ENCODE measurements at places on chromosomes 11 and 22. TPM values are rescaled to one million over a fixed set of nuclear protein-coding genes. Genes with fewer than 3 reads are reported as not detected.
A peak's percentile ranks its signal among the peaks of the same experiment; 100 is the strongest.

Gene SERGEF
- 35.1 TPM for total RNA-seq

GRCh38 chr22:29733362-29734201 is 13.8 kb downstream of the CABP7 start:
- H3K4me1 ChIP-seq: peaks cover 16% of the 10 kb centered on the region
- no peak for DNase-seq
- no peak overlapping the region for H3K27ac ChIP-seq
- no peak overlapping the region for H3K4me3 ChIP-seq
- H3K36me3 ChIP-seq: no peaks in the 10 kb centered on the region

DNA sequence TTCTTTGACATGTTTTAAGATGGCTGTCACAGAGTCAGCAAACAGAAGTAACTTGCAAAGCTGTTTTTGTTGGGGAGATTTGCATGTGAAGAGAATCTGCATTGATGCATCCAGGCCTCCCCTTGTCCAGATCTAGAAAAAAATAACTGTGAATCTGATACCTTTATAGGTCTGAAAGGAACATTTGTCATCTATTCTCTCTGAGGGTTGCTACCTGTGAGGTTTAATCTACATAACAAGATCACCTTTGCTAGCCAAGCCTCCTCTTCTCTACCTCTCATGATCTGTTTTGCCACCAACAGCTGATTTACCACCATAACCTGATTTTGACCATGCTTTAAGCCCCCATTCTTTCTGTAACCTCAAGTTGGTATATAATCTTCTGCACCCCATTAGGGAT is 47.2 kb upstream of the SLC5A12 start:
- H3K27me3 ChIP-seq: no peaks in the 10 kb centered on the region
- H3K4me1 ChIP-seq: no peaks in the 10 kb centered on the region
- H3K36me3 ChIP-seq: no peaks in the 10 kb centered on the region

Gene OR56A1
- total RNA-seq: 0.87 TPM

DNA sequence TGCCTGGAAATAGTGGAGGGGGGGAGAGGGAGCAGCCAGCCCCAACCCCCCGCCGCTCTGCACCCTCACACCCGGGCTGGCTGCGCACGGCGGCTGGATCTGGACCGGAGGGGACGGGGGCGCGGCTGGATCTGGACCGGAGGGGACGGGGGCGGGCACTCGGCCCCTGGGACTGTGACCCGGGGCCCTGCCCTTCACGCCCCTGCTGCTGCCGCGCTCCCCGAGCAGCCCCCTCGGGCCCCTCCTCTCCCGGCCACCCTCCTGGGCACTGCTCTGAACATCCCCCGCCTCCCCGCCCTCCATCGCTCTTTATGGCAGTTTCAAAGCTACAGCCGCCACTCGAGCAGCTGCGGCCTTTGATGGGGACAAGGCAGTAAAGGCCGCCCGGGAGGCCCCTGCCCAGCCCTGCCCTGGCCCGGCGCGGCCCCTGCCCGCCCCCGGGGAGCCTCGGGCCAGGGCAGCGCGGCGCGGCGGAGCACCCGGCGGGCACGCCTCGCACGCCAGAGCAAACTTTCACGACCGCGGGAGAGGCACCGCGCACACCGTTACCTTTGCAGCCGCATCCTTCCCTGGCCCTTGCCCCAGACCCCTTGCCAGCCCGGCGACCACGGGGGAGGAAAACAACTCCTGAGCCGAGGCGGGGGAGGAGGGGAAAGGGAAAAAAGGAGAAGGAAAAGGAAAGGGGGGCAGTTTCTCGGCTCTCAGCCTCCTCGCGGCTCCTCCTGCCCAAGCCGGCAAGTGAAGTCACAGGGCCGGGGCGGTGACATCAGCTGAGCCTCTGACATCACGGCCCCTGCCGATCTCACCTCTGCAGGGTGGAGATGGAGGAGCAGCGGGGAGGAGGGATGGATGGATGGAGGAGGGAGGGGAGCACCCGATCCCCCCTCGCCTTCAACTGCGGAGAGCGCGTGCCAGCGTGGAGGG is 13.1 kb upstream of the TCF20 start:
- no peaks in the 10 kb centered on the region for H3K36me3 ChIP-seq
- peak; percentile 87 for DNase-seq
- peaks cover 25% of the 10 kb centered on the region for H3K4me1 ChIP-seq

Gene GRM5
- total RNA-seq: not detected

GRCh38 chr11:93871526-93871925 is 21.1 kb upstream of the VSTM5 start:
- no peak for DNase-seq
- H3K27ac ChIP-seq: no peak overlapping the region
- no peaks in the 10 kb centered on the region for H3K4me1 ChIP-seq
- H3K27me3 ChIP-seq: no peaks in the 10 kb centered on the region
- no peak overlapping the region for H3K4me3 ChIP-seq

Gene LMO2
- 0.92 TPM for total RNA-seq

- no peak overlapping the region for H3K27ac ChIP-seq
- no peaks in the 10 kb centered on the region for H3K36me3 ChIP-seq
- H3K4me3 ChIP-seq: no peak overlapping the region
- peaks cover 2% of the 10 kb centered on the region for H3K4me1 ChIP-seq
Measured at GRCh38 chr11:45563171-45563570, 102.3 kb downstream of the CHST1 start.

Gene CLDN25
- not detected for total RNA-seq

DNA sequence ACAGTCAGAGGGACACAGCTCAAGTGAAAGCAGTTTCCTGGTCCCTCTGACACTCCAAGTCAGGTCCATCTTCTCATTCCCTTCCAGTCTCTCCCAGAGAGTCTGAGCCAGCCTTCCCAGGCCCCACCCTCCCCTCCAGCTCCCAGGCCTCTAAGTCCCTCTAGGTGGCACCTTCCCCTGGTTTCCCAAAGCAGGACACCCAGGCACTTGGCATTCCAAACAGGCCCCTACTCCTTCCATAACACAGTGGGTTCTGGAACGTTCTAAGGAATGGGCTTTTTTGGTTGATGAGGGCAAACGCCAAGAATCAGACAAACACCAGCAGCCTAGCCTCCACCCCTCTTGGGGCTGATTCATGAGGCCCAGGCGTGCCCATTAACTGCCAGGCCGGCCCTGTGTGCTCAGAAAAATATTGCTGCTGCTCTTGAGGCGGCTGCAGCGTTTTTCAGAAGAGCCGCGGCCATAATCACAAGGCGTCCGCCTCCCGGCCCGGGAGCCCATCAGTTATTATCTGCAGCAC is 418.7 kb downstream of the SOX6 start:
- H3K36me3 ChIP-seq: no peaks in the 10 kb centered on the region
- DNase-seq: no peak
- H3K4me1 ChIP-seq: no peaks in the 10 kb centered on the region
- H3K27me3 ChIP-seq: peaks cover 9% of the 10 kb centered on the region

Gene SLC1A2
- total RNA-seq: 4.9 TPM

DNA sequence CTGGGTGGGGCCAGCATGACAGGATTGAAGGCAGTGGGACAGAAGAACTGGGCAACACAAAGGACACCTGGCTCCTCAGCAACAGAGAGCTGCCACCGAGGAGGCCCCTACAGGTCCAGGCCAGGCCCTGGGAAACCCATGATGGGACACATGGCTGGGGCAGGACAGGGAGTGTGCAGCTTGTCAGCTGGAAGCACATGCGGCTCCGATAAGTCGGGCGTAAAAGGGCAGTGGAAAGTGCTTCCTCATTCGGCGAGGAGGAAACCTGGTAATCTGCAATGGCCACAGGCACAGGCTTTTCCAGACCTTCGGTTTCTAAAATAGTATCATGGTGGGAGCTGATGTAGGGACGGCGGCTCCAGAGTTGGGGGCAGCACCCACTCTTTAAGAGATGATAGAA is 16.5 kb downstream of the GNAZ start:
- H3K27me3 ChIP-seq: no peaks in the 10 kb centered on the region
- no peaks in the 10 kb centered on the region for H3K36me3 ChIP-seq
- peaks cover 14% of the 10 kb centered on the region for H3K4me1 ChIP-seq
- no peak overlapping the region for H3K27ac ChIP-seq
- H3K4me3 ChIP-seq: no peak overlapping the region
- no peak for DNase-seq

- H3K27ac ChIP-seq: no peak overlapping the region
- peaks cover 22% of the 10 kb centered on the region for H3K4me1 ChIP-seq
- DNase-seq: peak; percentile 41
- peaks cover 99% of the 10 kb centered on the region for H3K27me3 ChIP-seq
- no peaks in the 10 kb centered on the region for H3K36me3 ChIP-seq
Measured at GRCh38 chr11:14975252-14975587, 3.1 kb upstream of the CALCA start.

DNA sequence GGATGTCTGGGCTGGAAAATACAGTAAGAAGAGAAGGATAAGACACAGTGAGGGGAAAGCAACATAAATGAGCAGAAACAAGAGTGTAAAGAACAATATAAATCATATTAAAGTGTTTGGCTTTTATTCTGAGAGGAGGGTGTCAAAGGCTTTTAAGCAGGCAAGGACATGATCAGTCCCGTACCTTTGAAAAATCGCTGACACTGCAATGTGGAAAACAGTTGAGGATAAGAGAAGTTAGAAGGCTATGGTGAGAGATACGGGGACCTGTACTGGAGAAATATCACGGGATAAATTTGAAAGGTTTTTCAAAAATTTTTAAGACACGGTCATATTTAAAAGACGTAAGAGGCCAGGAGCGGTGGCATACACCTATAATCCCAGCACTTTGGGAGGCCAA is 30.3 kb downstream of the CDON start:
- no peak overlapping the region for H3K27ac ChIP-seq
- DNase-seq: no peak
- no peaks in the 10 kb centered on the region for H3K27me3 ChIP-seq

DNA sequence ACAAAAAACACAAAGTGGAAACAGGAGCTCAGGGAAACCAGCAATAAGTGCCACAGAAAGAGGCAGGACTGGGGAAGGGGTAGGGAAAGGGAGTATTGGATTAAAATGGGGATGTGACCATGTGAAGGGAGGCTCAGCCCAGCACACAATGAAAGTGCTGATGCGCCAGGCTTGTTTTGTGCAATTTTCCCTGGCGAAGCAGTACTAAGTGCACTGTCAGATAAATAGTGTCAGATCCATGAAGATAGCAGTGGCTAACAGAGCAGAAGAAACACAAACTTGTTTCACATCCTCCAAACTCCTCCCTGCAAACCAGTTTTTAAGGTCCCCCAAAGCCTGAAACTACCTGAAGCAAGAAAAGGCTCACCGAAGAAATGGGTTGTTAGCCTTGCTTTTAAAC is 50.7 kb upstream of the RAPSN start:
- no peak for DNase-seq
- H3K27me3 ChIP-seq: no peaks in the 10 kb centered on the region
- no peak overlapping the region for H3K4me3 ChIP-seq
- H3K36me3 ChIP-seq: peaks cover 3% of the 10 kb centered on the region
- peaks cover 24% of the 10 kb centered on the region for H3K4me1 ChIP-seq

- no peaks in the 10 kb centered on the region for H3K4me1 ChIP-seq
- H3K4me3 ChIP-seq: peak overlapping the region; percentile 90
- DNase-seq: peak; percentile 37
- H3K27me3 ChIP-seq: no peaks in the 10 kb centered on the region
Measured at GRCh38 chr11:47408598-47409439, 429 bp downstream of the SLC39A13 start.

- no peak overlapping the region for H3K27ac ChIP-seq
- no peak overlapping the region for H3K4me3 ChIP-seq
- peak; percentile 1 for DNase-seq
- peaks cover 27% of the 10 kb centered on the region for H3K4me1 ChIP-seq
- H3K36me3 ChIP-seq: no peaks in the 10 kb centered on the region
- H3K27me3 ChIP-seq: peaks cover 36% of the 10 kb centered on the region
Measured at GRCh38 chr22:38449776-38450175, 5.2 kb downstream of the KCNJ4 start.

DNA sequence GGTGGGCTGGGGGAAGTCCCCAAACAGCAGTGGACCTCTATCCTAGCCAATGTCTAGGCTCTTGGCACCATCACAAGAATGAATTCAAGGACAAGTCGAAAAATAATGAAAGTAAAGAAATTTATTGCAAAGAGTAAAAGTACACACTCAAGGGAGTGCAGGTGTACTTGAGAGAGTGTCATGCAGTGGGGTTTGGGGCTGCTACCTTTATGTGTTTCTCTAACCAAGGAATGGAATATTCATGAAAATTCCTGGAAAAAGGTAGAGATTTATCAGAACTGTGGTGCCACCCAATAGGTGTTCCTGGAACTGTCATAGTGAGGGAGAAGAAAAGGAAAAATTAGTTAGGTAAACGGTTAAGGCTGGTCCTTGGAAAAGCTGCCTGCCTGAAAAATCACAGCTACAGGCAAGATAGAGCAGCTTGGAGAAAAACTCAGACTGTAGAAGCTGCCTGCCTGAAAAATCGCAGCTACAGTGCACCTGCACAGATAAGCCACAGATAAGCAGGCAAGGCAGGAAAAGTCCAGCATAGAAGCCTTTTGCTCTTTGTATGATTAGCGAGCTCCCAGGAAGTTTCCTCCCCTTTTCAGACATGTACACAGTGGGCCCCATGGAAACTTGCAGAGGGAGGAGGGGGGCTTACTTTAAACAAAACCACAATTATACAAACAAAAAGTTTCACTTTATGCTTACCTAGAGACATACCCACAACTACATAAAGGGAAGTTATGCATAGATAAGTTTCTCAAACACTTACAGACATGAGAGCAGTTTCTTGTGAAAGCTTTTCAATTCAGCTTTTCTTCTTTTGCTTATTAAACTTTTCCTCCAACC is 71.4 kb upstream of the B3GNT6 start:
- no peak overlapping the region for H3K4me3 ChIP-seq
- no peaks in the 10 kb centered on the region for H3K27me3 ChIP-seq
- no peak overlapping the region for H3K27ac ChIP-seq
- no peaks in the 10 kb centered on the region for H3K4me1 ChIP-seq
- DNase-seq: no peak

Gene BAIAP2L2
- total RNA-seq: 2.6 TPM

- no peaks in the 10 kb centered on the region for H3K27me3 ChIP-seq
- peaks cover 8% of the 10 kb centered on the region for H3K4me1 ChIP-seq
- H3K4me3 ChIP-seq: peak within 1 kb of the TSS; percentile 97
Measured at GRCh38 chr11:68903288-68904247, at the start of the genes IGHMBP2 and MRPL21. Gene IGHMBP2, plus strand, starts transcription at chr11:68903891. Its CDS starts 62 bp downstream, at chr11:68903953. Gene MRPL21, minus strand, starts transcription at chr11:68903832. Its CDS starts 22 bp downstream, at chr11:68903810.

Gene MS4A7
- total RNA-seq: not detected

Gene OLFML1
- not detected for total RNA-seq

DNA sequence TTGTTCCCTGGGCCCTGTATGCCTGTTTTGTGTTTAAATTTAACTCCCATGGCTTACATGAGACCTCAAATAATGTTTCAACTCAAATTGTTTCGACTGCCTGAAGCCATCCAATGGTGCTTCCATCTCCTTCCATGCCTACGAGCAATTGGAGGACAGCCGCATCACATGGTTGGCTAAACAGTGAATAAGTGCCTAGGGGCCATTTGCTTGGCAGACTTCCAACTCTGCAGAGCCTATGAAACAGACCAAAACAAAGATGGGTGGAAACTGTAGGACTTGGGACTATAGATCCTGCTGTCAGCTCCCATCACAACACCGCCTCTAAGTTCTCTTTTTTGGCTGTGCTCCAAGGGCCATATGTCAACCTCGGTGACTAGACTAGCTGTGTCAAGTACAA is 84.1 kb downstream of the PARVA start:
- no peaks in the 10 kb centered on the region for H3K27me3 ChIP-seq
- no peaks in the 10 kb centered on the region for H3K36me3 ChIP-seq
- no peak overlapping the region for H3K4me3 ChIP-seq

Gene CYTH4
- not detected for total RNA-seq

Gene WBP2NL
- total RNA-seq: not detected
